ENCODE measurements at places on chromosomes 13 and 19. TPM values are rescaled to one million over a fixed set of nuclear protein-coding genes. Genes with fewer than 3 reads are reported as not detected.

- DNase-seq, result no peak
Measured at GRCh38 chr13:98820744-98821371, 68.4 kb upstream of the SLC15A1 start.

Gene PRX
- 4.7 TPM for total RNA-seq

Gene MRPL54
- total RNA-seq, result 15.1 TPM

DNA sequence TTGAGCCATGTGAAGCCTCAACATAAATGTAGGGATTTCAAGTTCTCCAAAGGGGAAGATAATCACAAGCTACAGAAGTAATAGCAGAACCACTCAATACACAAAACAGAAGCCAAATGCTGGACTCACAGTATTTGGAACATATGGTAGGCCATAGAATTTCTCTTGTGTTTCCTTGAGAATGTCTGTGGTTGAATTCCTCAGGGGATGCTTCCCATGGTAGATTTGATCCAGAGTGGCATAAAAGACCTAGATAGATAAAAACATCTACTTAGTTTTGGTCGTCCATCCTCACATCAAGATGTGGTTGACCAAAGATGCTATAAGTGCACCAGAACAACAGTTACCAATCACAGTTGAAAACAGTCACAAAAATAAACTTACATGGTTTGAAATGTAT is 83.4 kb downstream of the MIPEP start:
- no peak for DNase-seq

Gene CERS4
- 76.0 TPM for total RNA-seq

GRCh38 chr13:99845161-99845874 is 126.2 kb downstream of the ZIC5 start:
- no peak for DNase-seq

GRCh38 chr19:17944301-17944700 is 11.5 kb downstream of the CCDC124 start:
- DNase-seq, result no peak

DNA sequence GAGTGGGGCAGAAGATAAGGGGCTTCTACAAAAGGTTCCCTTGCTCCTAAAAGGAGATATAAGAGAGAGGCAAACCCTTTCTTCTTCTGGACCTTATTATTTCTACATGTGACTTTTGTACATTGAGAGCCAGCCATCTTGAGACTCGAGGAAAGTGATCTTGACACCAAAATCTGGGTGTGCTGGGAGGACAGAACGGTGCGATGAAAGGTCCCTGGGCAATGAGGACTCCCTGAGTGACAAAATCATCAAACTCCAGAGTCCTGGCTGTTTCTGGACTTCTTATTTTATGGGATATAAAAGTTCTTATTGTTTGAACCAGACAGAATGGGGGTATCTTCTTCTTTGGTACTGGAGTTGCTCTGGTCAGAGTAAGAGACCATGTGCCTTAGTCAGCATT is 411.0 kb downstream of the ZNF536 start:
- DNase-seq, result no peak

Gene EBI3
- not detected for total RNA-seq

DNA sequence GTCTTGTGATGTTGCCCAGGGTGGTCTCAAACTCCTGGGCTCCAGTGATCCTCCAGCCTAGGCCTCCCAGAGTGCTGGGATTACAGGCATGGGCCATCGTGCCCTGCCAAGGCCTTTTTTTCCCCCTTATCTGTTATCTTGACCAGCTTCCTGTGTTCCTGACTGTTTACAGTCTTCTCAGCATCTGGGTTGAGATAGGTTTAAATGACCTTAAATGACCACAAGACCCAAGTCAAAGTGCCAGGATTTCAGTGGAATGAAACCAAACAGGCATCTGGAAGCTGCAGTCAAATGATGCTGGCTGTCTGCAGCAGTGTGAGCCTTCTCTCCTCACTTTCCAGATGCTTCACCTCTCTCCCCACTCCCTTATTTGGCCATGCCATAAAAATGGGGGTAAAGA is 114.2 kb upstream of the CLDN10 start:
- no peak for DNase-seq

DNA sequence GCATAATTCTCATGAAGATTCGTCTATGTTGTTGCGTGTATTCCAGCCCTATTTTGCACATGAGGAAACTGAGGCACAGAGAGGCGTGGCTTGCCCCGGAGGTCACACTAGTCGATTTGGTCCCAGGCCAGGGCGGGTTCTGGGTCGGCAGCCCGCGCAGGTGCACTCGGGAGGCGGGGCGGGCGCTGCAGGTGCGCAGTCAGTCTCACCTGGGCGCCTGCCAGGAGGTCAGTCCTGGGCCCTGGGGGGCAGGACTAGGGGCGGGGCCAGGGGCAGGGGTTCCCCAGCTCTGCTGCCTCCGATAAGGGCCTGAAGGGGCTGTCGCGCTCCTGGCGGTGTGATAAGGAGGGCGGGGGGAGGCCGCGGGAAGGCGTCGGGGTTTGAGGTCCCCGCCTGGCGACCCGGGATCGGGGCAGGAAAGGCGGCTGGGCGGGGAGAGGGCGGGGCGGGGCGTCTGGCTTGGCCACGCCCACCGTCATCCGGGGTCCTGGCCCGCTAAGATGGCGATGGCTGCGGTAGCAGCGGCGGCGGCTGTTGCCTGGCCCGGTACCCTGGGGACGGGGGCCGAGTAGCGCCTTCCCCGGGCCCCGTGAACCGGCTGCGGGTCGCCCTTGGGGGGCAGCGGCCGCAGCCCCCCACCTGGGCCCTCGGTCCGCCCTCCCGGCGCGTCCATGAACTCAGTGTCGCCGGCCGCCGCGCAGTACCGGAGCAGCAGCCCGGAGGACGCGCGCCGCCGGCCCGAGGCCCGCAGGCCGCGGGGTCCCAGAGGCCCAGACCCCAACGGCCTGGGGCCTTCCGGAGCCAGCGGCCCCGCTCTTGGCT is at the start of gene ATG4D:
Gene ATG4D (plus strand): TSS at position 485 of the 822 bp plus-strand sequence. CDS start 187 bp downstream, at position 672.
- peak; percentile 93 for DNase-seq

Gene RNF225
- total RNA-seq, result not detected

GRCh38 chr19:54282686-54283470 is 2.0 kb upstream of the LILRB2 start:
- DNase-seq, result no peak

Gene ZBTB45
- total RNA-seq, result 2.2 TPM

- no peak for DNase-seq
Measured at GRCh38 chr19:41311072-41311471, 1.1 kb downstream of the CCDC97 start.

Gene PCID2
- total RNA-seq, result 99.6 TPM

DNA sequence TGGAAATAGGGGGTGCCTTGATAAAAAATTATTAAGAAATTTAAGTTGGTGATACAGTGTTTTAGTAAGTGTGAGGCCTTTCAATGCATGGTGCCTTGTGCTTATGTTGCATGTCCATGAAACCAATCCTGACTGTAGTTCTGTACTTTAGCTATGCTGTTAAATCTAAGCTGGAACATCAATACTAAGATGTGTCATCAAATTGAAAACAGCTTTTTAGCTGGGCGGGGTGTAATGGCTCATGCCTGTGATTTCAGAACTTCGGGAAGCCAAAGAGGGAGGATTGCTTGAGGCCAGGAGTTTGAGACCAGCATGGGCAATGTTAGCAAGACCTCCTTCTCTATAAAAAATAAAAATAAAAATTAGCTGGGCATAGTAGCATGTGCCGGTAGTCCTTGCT is 930.3 kb upstream of the PCDH9 start:
- DNase-seq, result no peak

DNA sequence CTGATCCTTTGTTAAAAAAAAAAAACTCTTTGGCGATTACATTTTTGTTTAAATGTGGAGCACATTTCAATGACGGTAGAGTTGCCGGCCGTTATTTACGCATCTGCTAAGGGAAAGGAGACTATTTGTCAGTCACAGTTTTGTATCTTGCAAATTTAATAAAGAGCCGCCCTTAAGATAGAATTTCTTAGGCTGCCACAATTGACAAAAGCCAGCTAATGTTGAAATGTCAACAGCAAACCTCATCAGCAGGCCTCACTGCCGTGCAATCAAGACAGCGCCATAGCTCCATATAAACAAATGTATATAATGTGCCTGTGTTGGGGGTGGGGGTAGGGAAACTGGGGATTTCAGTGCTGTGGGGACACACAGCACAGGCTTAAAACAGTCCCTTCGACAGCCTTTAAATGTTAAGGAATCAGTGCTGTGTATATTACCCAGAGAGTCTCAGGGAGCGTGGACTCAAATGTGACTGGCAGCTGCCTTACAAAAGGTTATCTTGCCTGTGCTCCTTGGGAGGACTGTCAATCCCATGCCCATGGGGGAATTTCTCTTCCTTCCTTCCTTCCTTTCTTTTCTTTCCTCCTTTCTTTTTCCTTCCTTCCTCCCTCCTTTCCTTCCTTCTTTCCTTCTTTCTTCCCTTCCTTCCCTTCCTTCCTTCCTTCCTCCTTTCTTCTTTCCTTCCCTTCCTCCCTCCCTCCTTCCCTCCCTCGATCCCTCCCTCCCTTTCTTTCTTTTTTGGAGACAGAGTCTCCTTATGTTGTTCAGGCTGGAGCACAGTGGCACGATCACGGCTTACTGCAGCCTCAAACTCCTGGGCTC is 108.0 kb downstream of the URI1 start:
- no peak for DNase-seq

GRCh38 chr13:101190337-101190736 is 226.0 kb downstream of the NALCN start:
- no peak for DNase-seq

- no peak for DNase-seq
Measured at GRCh38 chr13:88675347-88675996, 1004.3 kb downstream of the SLITRK5 start.

DNA sequence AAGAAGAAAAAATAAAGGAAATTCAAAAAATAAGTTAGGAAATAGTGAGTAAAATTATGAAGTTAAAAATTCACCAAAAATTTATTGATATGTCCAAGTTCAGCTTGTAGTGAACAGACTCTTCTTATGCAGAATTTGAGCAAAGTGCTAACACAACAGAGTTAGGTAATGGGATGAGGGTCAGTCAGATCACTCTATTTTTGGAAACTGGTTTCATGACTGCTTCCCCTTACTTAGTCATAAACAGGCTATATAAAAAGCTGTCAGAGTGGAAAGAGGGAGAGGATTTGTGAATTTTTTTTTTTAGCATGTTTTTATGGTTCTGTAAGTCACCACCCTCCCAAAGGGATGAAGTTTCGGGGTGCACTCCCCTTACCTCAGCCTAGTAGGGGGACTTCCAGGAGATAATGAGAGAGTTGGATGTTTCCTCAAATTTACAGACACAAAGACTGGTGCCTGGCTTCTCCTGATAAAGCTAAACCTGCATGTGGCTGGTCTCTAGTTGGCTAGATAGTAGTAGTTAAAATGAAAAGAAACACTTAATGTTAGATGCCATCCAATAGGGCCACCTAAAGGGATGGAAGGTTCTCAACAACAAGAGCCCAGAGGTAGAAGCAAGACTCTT is 4.5 kb downstream of the CPB2 start:
- no peak for DNase-seq

GRCh38 chr13:41490371-41491015 is 33.1 kb downstream of the RGCC start:
- DNase-seq, result no peak

DNA sequence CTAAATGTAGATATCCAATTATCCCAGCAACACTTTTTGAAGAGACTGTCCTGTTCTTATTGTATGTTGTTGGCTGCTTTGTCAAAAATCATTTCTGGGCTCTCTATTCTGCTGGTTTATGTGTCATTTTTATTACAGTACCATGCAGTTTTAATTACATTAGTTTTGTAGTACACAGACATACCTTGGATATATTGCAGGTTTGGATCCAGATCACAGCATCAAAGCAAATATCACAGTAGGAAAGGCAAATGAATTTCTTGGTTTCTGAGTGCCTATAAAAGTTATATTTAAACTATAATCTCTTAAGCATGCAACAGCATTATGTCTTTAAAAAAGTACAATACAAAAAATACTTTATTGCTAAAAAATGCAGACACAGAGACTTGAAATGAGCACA is 564.2 kb upstream of the MIR17HG start:
- no peak for DNase-seq

GRCh38 chr13:21579754-21580316 is 24.1 kb downstream of the MICU2 start:
- DNase-seq, result no peak

Gene ZNF792
- 8.7 TPM for total RNA-seq

Gene LAMP1
- total RNA-seq, result 64.6 TPM

DNA sequence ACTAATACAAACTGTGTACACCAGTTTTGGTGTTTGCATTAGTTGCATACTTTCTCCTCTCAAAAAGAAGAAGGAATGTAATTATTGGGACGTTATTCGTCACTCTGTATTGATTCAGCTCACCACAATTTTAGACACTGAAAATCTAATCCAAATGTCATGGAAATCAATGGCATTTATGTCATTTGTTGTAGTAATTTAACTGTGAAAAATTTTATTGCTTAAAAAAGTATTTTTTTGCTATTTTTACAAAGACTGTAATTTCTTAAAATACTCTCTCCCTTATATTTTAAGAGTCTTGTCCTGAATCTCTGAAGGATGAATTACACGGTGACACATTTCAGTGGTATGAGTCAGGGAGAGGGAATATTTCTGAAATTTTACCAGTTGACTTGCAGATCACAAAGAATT is 2117.6 kb downstream of the PCDH9 start:
- DNase-seq, result no peak

DNA sequence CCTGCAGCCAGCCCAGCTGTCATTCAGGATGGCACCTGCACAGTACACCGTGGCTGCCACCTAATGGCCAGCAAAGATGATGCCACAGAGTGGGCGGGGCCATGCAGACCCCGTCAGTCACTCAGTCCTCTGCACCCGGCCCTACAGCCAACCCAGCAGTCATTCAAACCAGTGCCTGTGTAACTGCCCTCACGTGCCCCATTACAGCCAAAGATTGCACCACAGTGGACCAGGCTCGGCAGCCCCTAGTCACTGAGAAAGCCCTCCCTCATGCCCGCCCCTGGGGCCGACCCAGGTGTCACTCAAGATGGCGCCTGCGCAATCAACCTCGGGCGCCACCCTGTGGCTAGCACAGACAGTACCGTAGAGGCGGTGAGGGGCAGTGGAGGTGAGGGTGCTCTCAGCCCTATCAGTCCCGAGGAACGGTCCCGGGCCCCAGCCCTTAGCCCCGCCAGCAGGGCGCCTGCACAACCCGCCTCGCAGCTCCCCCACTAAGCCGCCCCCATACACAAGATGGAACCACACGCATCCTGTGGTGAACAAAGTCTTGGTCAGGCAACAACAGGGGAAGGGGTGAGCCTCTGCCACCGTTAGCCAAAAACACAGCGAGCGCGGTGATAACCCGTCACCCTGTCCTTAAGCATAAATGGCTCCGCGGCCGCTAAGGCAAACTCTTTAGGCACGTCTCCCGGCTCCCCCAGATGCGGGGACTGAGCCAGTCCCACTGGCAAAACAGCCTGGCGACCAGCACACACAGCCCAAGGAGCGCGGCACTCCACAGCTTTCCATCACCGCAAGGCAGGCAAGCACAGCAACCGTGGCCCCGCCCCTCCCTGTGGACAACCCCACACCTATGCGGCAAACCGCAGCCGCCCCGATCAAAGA is 2.3 kb downstream of the PEG3 start:
- DNase-seq, result no peak

DNA sequence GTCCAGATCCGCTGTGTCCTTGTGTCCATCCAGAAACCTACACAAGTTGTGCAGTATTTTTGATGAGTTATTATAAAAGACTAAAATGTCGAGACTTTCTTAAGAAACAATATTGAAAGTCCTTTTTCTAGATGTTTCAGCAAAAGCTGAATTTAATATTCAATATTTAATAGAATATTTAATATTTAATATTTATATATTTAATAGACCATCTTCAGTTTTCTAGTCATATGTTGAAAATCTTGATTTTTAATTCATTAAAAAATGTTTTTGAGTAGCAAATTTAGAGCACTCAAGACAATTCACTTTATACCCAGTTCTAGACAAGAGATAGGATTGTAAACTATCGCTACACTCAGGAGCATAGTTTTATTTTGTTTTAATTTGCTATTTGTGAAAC is 447.8 kb downstream of the SLITRK5 start:
- no peak for DNase-seq

Gene ZNF317
- total RNA-seq, result 23.0 TPM

GRCh38 chr13:23433171-23434153 is at the start of gene SACS:
SACS (minus strand) TSS chr13:23433702; CDS start chr13:23411239, 22,463 bp downstream.
- peak; percentile 95 for DNase-seq

Data from neural progenitor cell (in vitro differentiated cells).